ENCODE measurements at places on chromosomes 2 and 18.

DNA sequence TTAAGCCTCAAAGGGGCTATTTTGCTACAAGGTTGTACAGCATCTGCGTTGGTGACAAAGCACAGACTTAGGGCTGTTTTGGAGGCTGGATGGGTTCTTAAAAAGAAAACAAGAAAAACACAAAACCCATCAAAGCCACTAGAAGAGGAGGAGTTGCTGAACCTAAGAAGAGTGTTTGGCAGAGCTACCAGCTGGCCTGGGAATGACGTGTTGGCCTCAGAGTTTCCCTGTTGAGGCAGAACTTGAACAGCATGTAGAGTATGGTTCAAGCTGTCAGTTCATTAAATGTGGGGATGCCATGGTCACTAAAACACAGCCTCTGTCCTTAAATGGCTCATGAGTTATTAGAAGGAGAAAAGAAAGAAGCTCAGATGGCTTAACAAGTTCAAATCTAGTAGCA is 162.5 kb downstream of the TTC32 start:
- no peak for DNase-seq

- DNase-seq, result no peak
These were observed 42.8 kb upstream of the MAL start for GRCh38 chr2:94982675-94983074.

DNA sequence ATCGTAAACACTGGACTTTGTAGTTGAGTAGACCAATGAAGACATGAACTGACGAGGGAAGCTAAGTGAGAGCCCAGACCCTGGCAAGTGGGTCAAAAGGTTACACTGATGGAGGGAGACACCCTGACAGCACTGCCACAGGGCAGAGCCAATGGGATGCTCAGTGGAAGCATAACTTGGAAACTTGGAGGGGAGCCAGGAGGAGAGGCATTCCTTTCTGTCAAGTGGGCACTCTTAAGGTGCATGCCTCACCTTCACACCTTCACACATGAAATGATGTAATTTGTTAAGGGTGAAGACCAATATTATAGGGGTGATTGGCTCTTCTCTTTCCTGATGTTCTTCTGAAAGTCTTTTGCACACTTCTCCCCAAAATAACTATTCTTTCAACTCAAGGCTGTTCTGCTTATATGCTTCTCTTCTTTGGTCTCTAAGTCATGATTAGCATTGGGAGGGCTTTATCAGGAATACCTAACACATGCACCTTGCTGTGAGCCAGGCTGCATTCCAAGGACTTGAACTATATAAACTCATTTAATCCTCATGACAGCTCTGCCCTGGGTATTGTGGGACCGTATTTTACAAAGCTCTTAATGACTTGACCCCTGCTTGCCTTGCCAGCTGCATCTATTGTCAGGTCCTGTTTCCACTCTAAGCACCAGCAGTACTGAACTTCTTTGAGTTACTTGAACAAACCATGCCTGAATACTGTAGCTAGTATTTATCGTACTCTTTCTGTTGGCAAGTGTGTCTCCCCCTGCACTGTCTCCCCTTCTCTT is 19.0 kb downstream of the RPL37A start:
- DNase-seq, result no peak

- no peak for DNase-seq
These were observed 29.8 kb downstream of the TSPYL6 start for GRCh38 chr2:54226260-54226659.

GRCh38 chr2:6864231-6864754 is 1.4 kb downstream of the CMPK2 start:
- DNase-seq, result no peak

DNA sequence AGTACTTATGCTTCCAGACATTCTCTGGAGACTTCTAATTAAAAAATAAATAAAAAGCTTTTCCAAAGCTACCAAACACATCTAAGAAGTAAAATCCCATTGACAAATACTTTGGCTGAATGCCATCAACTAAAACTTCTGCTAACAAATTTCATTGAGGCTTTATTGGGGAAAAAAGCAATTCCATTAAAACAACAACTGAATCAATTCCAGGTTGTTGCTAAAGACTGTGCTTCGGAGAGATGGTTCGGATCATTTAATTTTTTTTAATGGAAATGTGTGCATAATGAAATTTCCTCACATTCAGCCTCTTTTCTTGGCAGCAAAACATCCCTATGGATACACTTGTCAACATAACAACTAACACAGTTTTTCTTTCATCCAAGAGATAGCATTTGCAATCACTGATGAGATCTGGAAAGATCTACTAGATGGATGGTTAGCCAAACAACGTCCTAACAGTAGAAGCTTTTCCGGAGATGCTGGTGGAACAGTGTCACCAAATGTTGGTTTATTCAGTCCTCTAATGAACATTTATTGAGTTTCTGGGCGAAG is 446.1 kb upstream of the FAM98A start:
- DNase-seq, result no peak

DNA sequence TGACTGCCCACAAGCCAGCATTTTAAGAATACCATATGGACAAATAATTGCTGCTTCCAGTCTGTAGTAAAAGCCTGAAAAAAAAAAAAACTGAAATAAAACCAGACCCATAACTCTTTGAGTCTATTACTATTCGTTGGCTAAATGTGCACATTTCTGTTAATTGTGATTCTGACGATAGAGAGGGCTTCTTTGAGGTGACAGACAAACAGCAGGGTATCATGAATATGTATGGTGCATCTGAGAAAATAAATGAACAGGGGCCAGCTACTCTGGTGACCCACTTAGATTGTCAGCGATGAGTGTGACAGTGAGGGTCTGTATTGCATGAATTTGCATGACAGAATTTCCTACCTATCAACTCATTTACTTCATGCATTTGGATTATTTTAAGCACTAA is 427.8 kb upstream of the SOX11 start:
- no peak for DNase-seq

DNA sequence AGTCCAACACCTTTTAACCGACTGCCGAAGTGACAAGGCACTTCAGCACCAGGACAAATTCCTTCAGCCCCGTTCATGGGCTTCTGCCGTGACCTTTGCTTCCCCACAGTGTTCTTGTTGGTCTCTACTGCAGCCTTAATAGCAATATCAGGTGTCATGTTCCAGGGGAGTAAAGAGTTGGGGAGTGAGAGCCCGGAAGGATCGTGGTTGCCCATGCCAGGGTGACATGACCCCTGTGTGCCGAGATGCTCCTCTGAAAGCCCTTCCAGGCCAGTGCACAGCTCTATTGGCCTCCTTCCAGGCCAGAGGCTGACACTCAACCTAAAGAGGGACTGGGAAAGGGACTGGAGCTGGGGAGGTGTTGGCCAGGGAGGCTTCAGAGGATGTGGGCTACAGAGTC is 279.2 kb downstream of the CYRIA start:
- no peak for DNase-seq

GRCh38 chr2:55862246-55862645 is 61.3 kb downstream of the EFEMP1 start:
- peak; percentile 89 for DNase-seq

- peak; percentile 57 for DNase-seq
These were observed 121.3 kb downstream of the MAP4K4 start for GRCh38 chr2:101818531-101819451.

DNA sequence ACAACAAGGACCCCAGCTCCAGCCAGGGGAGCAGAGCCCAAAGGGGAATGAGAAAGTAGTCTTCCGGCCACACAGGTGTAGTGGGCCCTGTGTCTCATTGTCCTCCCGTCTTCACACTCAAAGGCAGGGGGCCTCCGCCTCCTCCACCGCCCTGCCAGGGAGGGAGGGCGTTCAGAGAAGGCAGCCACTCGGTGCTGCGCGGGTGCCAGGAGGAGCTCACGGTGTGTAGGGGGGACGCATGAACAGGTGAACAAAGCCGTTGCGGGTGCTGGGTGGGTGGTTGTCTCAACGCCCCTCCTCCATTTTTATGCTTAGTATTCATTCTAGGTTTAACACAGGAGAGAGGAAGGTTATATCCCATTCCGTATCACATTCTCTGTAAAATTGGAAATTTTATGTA is 36.7 kb downstream of the SH3BP4 start:
- no peak for DNase-seq

- no peak for DNase-seq
These were observed 131.5 kb downstream of the ZNF516 start for GRCh38 chr18:76363436-76364120.

GRCh38 chr2:136530146-136530545 is 235.2 kb upstream of the THSD7B start:
- no peak for DNase-seq

- no peak for DNase-seq
These were observed 328.7 kb upstream of the SALL3 start for GRCh38 chr18:78650926-78651325.
